ENCODE measurements at places on chromosomes 4 and X.

DNA sequence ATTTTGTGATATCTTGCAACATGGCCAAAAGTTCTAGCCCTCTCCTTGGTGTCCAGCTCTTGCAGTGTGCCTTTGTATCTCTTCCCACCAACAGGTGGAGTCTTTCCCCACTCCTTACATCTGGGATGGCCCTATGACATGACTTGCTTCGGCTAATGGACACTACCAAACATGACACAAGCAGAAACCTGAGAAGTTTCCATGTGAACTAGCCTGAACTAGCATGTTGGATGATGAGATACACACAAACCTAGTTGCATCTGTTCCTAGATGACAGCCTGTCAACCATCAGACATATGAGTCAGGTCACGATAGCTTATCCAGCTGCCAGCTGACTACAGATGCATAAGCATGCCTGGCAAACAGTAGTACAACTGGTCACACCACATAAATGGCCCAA, 207.5 kb upstream of the FTHL17 start:
- DNase-seq, result no peak

DNA sequence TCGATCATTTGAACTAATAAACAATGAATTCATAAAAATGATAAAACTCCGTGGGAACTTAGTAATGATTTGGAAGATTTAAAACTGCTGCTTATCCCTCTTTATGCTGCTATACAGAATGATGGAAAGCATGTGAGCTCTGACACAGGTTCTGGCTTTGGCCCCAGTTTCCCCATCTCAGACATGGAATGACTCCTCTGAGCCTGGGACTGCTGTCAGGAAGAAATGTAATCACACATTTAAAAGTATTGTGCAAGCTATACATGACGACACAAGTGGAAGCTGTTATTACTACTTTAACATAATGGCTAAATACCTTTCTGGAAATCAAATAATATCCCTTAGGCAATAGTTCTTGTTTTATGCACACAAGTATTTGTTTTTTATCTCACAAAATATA, 161.7 kb downstream of the DCHS2 start:
- no peak for DNase-seq

DNA sequence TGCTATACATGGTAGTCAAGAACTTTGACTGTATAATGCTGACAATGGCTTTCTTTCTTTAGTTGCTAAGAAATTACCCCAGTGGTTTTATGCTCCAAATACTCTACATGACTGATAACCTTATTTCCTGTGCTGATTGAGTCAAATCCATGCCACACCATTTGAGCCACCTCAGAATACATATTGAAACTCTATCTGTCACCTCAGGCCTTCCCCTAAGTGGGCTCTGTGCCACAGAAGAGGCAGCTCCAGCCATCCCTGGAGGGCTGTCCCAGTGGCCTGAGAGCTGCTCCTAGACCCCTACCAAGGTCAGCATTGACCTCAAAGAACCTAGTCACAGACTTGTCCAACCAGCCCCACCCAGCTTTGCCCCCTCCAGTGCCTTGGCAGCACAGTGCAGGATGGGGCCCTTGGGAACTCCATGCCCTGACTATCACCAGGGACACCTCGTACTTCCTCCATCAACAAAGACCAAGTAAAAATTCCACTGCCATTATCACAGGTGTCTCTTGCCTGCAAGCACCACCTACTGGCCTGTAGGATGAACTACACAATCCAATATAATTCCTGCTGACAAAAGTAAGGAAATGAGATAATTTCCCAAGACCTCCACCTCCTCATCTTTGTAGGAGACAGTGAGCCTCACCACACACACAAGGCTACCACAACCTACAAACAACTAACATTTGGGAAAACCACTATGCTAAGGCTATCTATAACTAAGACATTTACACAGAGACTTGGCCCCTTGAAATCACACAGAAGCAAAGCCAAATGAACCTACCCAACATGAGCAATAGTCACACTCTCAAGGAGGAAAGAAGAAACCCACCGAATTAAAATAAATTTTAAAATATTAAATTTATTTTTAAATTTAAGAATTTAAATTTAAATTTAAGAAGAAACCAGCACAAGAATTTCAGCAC, 239.9 kb downstream of the NKX6-1 start:
- DNase-seq, result no peak

DNA sequence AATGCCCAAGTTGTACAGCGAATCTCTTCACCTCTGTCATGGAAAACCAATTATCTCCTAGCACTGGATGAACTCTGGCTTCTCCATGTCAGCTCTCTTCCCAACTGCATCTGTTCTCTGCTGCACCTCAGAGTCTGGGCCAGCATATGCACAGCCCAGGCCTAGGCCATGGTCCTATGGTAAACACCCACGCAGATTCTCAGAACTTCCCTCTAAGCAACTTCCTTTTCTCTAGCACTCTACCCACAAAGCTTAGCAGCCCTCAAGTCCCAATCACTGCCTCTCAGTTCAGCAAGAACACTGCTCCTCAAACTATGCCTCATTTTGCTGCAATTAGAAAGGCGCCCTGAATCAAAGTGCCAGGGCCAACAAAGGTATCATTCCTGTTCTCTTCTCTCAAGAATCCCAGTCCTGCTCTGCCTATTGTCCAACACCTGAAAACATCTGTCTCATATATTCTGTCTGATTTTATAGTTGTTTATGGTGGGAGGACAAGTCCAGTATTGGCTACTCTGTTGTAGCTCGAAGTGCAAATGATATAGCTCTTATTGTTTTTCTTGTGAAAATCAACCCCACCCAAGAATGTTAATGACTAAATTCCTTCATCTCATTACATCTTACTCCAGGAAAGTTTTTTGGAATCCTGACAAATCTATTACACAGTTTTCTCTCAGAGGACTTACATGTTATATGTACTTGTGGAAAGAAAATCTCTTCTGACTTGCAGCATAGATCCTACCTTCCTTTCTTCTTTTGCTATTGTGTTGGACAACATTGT, 85.4 kb downstream of the DCHS2 start:
- DNase-seq, result no peak

- DNase-seq, result no peak
Measured at GRCh38 chr4:95017305-95018064, 259.7 kb downstream of the BMPR1B start.

- DNase-seq, result no peak
Measured at GRCh38 chr4:18234108-18234507, 212.6 kb upstream of the LCORL start.

DNA sequence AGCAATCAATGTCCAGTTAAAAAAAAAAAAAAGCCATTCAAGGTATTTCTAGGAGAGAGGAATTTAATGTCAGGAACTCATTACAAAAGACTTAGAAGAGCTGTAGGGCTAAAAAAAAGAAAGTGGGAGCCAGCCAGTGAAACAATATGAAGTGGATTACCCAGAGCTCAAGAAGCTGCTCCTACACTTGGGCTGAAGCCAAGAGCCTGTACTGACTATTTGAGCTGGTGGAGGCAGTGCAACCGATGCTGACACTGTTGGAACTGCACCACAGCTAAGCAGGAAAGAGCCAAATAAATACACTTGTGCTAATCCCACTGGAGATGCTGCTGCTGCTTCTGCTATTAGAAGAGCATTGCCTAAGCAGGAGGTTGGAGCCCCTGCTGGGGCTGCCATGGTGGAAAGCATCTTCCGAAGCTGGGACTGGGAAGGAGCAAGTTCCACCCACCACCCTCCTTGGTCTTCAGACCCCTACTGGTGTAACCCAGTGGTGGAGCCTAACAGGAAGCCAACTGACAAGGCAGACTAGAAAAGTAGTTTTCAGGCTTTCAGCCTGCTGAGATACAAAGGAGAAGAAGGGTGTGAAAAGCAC, 65.4 kb downstream of the CXXC4 start:
- no peak for DNase-seq

GRCh38 chr4:76564123-76564915, 129.3 kb downstream of the SHROOM3 start:
- no peak for DNase-seq

DNA sequence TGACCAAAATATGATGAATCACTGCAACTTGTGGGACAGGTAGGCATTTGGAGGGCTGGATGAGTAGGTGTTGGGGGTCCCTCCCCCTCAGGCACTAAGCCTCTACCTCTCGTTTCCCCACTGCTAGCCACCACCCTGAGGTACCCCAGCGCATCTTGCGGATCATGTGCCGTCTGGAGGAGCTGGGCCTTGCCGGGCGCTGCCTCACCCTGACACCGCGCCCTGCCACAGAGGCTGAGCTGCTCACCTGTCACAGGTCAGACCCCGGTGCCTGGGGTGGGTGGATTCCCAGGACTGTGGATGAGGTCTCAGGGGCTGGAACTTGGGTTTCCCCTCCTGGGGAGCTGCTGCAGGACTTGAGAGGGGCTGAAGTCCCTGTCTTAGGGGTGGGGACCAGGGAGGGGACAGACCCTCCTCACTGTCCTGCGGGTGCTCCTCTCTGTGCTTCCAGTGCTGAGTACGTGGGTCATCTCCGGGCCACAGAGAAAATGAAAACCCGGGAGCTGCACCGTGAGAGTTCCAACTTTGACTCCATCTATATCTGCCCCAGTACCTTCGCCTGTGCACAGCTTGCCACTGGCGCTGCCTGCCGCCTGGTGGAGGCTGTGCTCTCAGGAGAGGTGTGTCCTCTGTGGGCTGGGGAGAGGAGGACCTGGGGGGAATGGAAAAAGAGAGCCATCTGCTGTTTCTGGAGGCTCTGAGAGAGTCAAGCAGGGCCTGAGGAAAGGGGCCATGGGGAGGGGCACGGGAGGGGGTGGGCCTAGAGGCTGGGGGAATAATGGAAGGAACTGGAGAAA, 10.1 kb upstream of the ERAS start:
- no peak for DNase-seq

- no peak for DNase-seq
Measured at GRCh38 chrX:114582264-114582632, 1.6 kb upstream of the HTR2C start.

DNA sequence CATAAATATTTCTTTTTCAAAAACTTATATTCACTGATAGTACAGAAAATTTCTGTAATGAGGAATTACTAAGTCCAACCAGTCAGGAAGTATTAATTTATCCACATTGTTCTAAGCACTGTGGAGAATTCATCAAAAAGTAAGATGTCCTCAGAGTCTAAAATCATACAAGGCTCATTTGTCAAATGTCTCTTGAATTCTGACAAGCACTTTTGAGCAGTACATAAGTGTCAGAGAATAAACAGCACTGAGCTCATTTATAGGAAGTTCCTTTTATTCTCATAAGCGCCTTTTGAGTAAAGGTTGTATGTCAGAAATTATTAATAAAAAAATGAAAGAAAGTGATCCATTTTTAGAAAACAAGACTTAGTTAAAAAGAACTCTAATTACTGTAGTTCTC, 523.2 kb upstream of the EPHA5 start:
- DNase-seq, result no peak

DNA sequence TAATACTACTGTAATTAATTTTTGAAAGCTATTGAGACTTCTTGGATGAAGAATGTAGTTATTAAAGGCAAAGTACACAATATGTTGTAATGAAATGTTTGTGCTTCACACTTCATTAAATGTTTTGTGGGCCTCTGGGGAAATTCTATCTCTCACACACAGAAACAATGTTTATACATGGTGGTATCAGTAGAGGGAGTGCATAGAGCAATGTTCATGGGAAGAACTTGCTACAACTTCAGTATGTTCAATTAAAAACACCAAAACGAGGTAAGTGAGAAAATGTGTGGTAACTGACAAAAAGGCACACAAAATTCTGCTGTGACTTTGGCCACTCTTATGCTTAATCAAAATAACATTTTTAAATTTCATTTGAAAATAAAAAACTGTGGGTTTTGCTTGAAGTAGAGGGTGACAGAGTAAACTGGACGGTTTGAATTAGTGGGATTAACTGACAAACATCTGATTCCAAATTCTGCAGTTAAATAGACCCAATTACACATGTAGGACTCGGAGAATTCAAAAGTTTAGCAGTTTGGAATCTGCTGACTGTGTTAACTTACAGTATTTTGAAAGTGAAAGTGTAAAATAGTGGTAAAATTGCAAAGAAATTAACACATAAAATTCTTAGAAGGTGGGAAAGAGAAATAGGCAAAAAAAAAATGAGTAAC, 111.4 kb upstream of the TTC29 start:
- no peak for DNase-seq

- no peak for DNase-seq
Measured at GRCh38 chr4:145819853-145820181, 118.8 kb downstream of the ZNF827 start.

DNA sequence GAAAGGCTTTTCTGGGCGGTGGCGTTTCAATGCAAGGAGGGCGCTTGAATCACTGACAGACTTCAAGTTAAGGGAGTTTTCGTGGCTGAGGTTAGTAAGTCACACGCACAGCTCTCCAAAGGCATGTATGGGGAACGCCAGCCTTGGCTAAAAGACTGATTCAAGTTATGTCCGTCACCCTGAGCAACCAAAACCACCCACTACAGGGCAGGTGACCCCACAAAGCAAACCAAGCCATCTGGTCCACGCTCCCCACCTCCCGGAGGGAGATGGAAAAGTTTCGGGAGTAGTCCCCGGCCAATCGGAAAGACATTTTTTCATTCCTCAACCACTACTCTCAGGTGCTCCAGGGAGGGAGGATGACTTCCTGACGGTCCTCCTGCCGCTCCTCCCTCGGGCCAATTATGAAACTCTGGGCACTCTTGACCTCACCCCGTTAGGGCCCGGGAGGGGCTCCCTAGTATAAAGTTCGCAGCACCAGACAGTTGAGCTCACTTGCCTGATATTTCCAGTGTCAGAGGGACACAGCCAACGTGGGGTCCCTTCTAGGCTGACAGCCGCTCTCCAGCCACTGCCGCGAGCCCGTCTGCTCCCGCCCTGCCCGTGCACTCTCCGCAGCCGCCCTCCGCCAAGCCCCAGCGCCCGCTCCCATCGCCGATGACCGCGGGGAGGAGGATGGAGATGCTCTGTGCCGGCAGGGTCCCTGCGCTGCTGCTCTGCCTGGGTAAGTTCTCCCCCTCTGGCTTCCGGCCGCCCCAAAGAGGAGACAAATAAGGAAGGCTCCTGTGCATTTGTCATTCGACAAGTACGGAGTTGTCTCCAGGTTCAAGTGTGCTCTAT, at the start of gene EREG:
TSS of gene EREG (plus strand) at position 494 of the 840 bp plus-strand sequence. CDS start at position 658, 164 bp downstream.
- DNase-seq, result peak; percentile 18

DNA sequence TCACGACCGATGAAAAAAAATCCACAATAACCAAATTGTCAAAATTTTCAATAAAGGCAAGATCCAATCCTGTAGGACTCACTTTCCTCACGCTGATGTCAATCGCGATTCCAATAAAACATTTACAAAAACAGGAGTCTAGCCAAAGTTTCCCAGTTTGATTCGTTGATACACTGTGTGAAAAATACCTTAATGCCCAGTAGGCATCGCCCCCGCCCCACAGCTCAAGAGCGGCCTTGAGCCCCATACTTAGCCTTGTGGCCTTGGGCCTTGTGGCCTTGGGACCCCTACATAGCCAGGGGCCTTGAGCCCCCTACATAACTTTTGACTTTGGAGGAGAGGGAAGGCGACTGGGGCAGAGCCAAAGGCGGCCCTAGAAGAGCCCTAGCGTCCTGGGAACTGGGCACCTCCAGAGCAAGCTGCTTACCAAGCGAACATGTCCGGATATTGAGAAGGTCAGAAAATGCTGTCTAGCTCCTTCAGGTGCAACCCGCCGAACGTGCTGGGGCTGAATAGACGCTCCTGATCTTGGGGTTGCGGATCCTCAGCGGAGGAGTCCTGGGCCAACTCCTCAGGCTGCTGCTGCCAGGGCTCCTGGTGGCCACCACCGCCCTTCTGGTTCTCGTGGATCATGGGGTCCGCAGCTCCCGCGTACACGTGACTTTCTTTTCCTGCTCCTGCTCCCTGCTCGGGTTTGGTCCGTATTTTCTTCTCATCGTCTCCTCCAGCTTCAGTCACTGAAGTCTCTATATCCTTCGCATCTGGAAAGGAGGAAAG, 62.9 kb downstream of the RHOXF2B start:
- DNase-seq, result no peak
